ENCODE measurements at places on chromosomes 5 and 9. TPM values are rescaled to one million over a fixed set of nuclear protein-coding genes. Genes with fewer than 3 reads are reported as not detected.

- no peaks in the 10 kb centered on the region for H3K4me1 ChIP-seq
- H3K36me3 ChIP-seq, result no peaks in the 10 kb centered on the region
- no peaks in the 10 kb centered on the region for H3K27me3 ChIP-seq
- no peak overlapping the region for H3K4me3 ChIP-seq
- H3K27ac ChIP-seq, result no peak overlapping the region
Measured at GRCh38 chr5:11128021-11128420, 367.0 kb upstream of the DAP start.

The SLIT3 gene
- 17.3 TPM for total RNA-seq

The HAVCR2 gene
- 9.9 TPM for total RNA-seq

The SLC36A2 gene
- total RNA-seq, result not detected

GRCh38 chr9:27088981-27089380 lies 20.0 kb upstream of the TEK start:
- DNase-seq, result no peak
- no peaks in the 10 kb centered on the region for H3K4me1 ChIP-seq
- no peaks in the 10 kb centered on the region for H3K36me3 ChIP-seq
- no peak overlapping the region for H3K4me3 ChIP-seq

The PDE6A gene
- total RNA-seq, result not detected

The TEX48 gene
- not detected for total RNA-seq

DNA sequence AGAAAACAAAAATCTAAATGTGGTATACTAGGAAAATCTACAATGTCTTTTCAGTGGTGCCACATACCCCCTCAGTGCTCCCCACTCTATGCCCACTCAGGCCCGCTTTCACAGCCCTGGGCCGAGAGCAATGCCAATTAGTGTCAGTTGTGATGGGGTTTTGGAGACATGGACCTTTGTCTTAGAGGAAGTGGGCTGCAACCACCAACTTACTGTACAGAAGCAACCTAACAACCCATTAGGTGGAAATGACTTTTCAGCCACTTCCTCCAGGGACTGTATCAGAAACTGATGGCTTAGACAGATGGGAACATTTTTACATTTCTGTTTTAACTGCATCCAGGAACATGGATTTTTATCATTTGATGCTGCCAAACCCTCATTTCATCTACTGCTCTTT lies 268.0 kb downstream of the BNC2 start:
- H3K4me3 ChIP-seq, result no peak overlapping the region
- no peak for DNase-seq
- H3K27me3 ChIP-seq, result no peaks in the 10 kb centered on the region
- no peak overlapping the region for H3K27ac ChIP-seq
- H3K36me3 ChIP-seq, result no peaks in the 10 kb centered on the region

GRCh38 chr5:56264417-56265025 lies 31.4 kb upstream of the ANKRD55 start:
- no peak overlapping the region for H3K4me3 ChIP-seq
- no peak for DNase-seq
- no peak overlapping the region for H3K27ac ChIP-seq
- H3K4me1 ChIP-seq, result no peaks in the 10 kb centered on the region
- no peaks in the 10 kb centered on the region for H3K27me3 ChIP-seq

- H3K4me3 ChIP-seq, result no peak overlapping the region
- no peaks in the 10 kb centered on the region for H3K27me3 ChIP-seq
- no peak for DNase-seq
- no peak overlapping the region for H3K27ac ChIP-seq
- H3K4me1 ChIP-seq, result no peaks in the 10 kb centered on the region
Measured at GRCh38 chr5:58925627-58926540, 343.0 kb downstream of the RAB3C start.

DNA sequence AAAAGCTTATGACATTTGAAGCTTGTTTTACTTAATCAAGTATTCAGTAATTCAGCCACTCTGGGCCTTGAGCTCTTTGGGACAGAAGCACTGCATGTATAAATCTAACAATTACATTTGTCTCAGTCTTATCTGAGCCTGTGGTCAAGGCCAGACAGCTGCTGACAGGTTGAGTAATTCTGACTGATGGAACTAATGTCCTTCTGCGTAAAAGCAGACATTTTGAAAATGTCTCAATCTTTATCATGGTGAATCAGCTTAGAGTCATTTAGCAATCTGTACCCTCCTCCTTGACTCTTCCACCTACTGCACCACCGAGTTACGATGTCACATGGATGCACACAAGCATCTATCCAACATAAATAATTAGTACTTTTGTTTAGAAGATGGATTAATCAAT lies 400.0 kb downstream of the ARRDC3 start:
- H3K4me3 ChIP-seq, result no peak overlapping the region
- no peak overlapping the region for H3K27ac ChIP-seq
- no peaks in the 10 kb centered on the region for H3K4me1 ChIP-seq
- H3K27me3 ChIP-seq, result no peaks in the 10 kb centered on the region
- DNase-seq, result no peak

DNA sequence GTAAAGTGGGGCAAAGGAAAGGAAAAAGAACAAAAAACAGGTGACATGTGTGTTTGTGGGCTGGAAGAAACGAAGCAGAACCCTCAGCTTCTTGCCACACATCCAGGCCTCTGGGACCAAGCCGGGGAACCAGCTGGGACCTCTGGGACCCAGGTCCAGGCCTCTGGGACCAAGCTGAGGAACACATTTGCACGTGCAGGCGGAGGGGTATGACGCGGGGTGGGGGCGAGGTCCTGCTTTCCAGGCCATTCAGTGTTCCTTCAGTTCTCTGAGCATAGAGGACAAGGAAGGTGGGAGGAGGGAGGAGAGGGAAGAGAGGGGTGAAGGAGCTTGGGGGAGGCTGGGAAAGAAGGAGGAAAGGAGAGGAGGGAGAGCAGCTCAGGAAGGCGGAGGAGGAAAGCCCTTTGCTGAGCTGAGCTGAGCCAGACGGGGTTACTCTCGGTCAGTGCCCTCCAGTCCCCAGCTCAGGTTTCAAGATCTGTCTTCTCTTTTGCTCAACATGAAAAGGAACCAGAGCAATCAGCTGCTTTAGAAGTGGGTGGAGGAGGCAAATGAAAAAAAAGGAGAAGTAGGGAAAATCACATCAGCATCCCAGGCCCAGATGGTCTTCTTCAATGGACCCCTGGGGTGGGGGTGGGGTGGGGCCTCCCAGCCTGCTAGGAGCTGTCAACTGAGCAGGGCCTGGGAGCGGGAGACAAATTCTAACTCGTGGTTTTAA lies 59.1 kb downstream of the ABCA1 start:
- H3K27ac ChIP-seq, result peak overlapping the region; percentile 53
- no peaks in the 10 kb centered on the region for H3K27me3 ChIP-seq
- H3K4me1 ChIP-seq, result no peaks in the 10 kb centered on the region
- H3K4me3 ChIP-seq, result no peak overlapping the region

- no peaks in the 10 kb centered on the region for H3K4me1 ChIP-seq
- no peak for DNase-seq
- H3K27ac ChIP-seq, result no peak overlapping the region
- H3K4me3 ChIP-seq, result no peak overlapping the region
- no peaks in the 10 kb centered on the region for H3K36me3 ChIP-seq
Measured at GRCh38 chr5:135131801-135132680, 98.0 kb upstream of the PITX1 start.

The IRX2 gene
- not detected for total RNA-seq

The RNF208 gene
- 4.4 TPM for total RNA-seq

- peak overlapping the region; percentile 94 for H3K27ac ChIP-seq
- H3K36me3 ChIP-seq, result no peaks in the 10 kb centered on the region
- H3K4me3 ChIP-seq, result peak overlapping the region; percentile 62
- no peaks in the 10 kb centered on the region for H3K4me1 ChIP-seq
Measured at GRCh38 chr9:4298255-4299004, 1.4 kb downstream of the GLIS3 start.

The PPP3R2 gene
- not detected for total RNA-seq

GRCh38 chr9:76394960-76395252 lies 680 bp upstream of the RFK start:
- H3K27me3 ChIP-seq, result no peaks in the 10 kb centered on the region
- no peaks in the 10 kb centered on the region for H3K36me3 ChIP-seq
- peak; percentile 81 for DNase-seq
- H3K4me1 ChIP-seq, result peaks cover 14% of the 10 kb centered on the region

DNA sequence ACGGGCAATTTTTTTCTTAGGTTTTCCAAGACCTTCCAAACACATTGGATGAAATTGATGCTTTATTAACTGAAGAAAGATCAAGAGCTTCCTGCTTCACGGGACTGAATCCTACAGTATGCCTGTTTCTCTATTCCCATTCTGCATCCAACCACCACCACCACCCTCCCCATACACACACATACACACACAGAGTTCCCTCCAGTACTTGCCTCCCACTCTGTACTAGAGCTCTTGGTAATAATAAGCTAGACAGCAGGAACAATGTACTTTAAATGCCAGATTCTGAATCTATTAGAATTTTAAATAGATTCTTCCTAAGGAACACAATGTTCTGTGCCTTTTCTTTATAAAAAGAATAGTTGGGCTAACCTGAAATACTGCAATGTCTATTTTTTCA lies 67.4 kb downstream of the KLF9 start:
- DNase-seq, result no peak
- H3K4me3 ChIP-seq, result no peak overlapping the region
- no peaks in the 10 kb centered on the region for H3K36me3 ChIP-seq
- H3K4me1 ChIP-seq, result no peaks in the 10 kb centered on the region

GRCh38 chr5:16628376-16628775 lies 11.6 kb upstream of the RETREG1 start:
- H3K4me3 ChIP-seq, result no peak overlapping the region
- H3K27ac ChIP-seq, result no peak overlapping the region
- no peaks in the 10 kb centered on the region for H3K4me1 ChIP-seq
- H3K36me3 ChIP-seq, result no peaks in the 10 kb centered on the region
- no peak for DNase-seq

GRCh38 chr5:132193165-132193694 lies 34.4 kb downstream of the P4HA2 start:
- no peaks in the 10 kb centered on the region for H3K27me3 ChIP-seq
- no peak for DNase-seq
- no peaks in the 10 kb centered on the region for H3K36me3 ChIP-seq
- no peaks in the 10 kb centered on the region for H3K4me1 ChIP-seq

GRCh38 chr5:33843579-33843978 lies 48.2 kb downstream of the ADAMTS12 start:
- no peak for DNase-seq
- H3K4me3 ChIP-seq, result no peak overlapping the region
- H3K27me3 ChIP-seq, result no peaks in the 10 kb centered on the region
- no peaks in the 10 kb centered on the region for H3K4me1 ChIP-seq
- H3K27ac ChIP-seq, result no peak overlapping the region

- H3K4me1 ChIP-seq, result no peaks in the 10 kb centered on the region
- no peaks in the 10 kb centered on the region for H3K36me3 ChIP-seq
- H3K4me3 ChIP-seq, result no peak overlapping the region
- no peak for DNase-seq
- no peak overlapping the region for H3K27ac ChIP-seq
Measured at GRCh38 chr5:7653046-7653445, 197.9 kb downstream of the CFAP90 start.

DNA sequence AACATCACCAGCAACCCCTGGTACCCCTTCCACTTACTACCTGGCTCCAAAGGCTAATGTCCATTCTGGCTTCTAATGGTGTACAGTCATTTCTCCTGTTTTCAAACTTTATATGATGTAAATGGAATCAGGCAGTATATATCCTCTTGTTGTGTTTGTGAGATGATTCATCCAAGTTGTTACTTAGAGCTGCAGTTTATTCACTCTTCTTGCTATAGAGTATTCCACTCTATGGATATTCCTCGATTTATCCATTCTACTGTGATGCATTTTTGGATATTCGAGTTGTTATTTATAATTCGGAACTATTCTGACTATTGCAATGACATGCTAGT lies 32.4 kb downstream of the IRF1 start:
- no peak overlapping the region for H3K4me3 ChIP-seq
- DNase-seq, result no peak
- peaks cover 97% of the 10 kb centered on the region for H3K4me1 ChIP-seq
- H3K27me3 ChIP-seq, result no peaks in the 10 kb centered on the region

The SUSD3 gene
- 5.5 TPM for total RNA-seq

The IL13 gene
- total RNA-seq, result not detected

The BASP1 gene
- total RNA-seq, result 6.7 TPM

GRCh38 chr5:126055348-126055729 lies 367.9 kb upstream of the GRAMD2B start:
- H3K4me1 ChIP-seq, result no peaks in the 10 kb centered on the region
- no peaks in the 10 kb centered on the region for H3K27me3 ChIP-seq
- no peak overlapping the region for H3K4me3 ChIP-seq
- H3K27ac ChIP-seq, result no peak overlapping the region

GRCh38 chr9:101072259-101072658 lies 43.7 kb downstream of the PLPPR1 start:
- H3K4me3 ChIP-seq, result no peak overlapping the region
- no peaks in the 10 kb centered on the region for H3K27me3 ChIP-seq
- DNase-seq, result no peak
- no peaks in the 10 kb centered on the region for H3K36me3 ChIP-seq
- H3K4me1 ChIP-seq, result no peaks in the 10 kb centered on the region

- H3K4me1 ChIP-seq, result no peaks in the 10 kb centered on the region
- H3K36me3 ChIP-seq, result peaks cover 18% of the 10 kb centered on the region
- H3K4me3 ChIP-seq, result no peak overlapping the region
Measured at GRCh38 chr9:93319992-93320500, 131.4 kb upstream of the FAM120A start.

- no peak for DNase-seq
- no peak overlapping the region for H3K4me3 ChIP-seq
- no peaks in the 10 kb centered on the region for H3K4me1 ChIP-seq
Measured at GRCh38 chr5:31736127-31736526, 97.2 kb downstream of the PDZD2 start.

DNA sequence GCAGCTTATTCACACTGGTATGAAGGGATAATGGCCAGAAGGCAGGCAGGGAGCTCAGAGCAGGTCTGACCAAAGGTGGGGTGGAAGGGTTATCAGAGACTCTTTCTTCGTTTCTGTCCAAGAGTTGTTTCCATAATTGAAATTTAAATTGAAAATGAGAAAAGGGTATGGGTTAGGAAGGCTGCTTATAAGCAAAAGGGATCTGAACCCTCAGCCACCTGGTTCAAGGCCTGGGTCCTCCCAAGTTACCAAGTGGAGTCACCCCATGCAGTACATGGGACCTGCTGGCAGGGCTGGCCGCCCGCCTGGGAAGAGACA lies 17.8 kb downstream of the EEIG1 start:
- H3K27me3 ChIP-seq, result no peaks in the 10 kb centered on the region
- peaks cover 78% of the 10 kb centered on the region for H3K4me1 ChIP-seq
- H3K27ac ChIP-seq, result peak overlapping the region; percentile 99
- DNase-seq, result no peak

The NRARP gene
- 38.5 TPM for total RNA-seq

The REEP2 gene
- total RNA-seq, result 10.7 TPM

The NIM1K gene
- total RNA-seq, result not detected

Measured in Peyer's patch (tissue), 4 donors.